Esophagus squamous epithelium (tissue), 5 donors: ENCODE measurements at places on chromosomes 11 and 22. TPM values are rescaled to one million over a fixed set of nuclear protein-coding genes. Genes with fewer than 3 reads are reported as not detected.

- peak overlapping the region; percentile 96 for H3K27ac ChIP-seq
- H3K36me3 ChIP-seq: peaks cover 36% of the 10 kb centered on the region
- DNase-seq: no peak
- no peaks in the 10 kb centered on the region for H3K27me3 ChIP-seq
- peak overlapping the region; percentile 96 for H3K4me3 ChIP-seq
- peaks cover 66% of the 10 kb centered on the region for H3K4me1 ChIP-seq
Measured at GRCh38 chr11:64876229-64876750, 2.1 kb downstream of the EHD1 start.

Gene PRAME
- total RNA-seq: not detected

- H3K4me1 ChIP-seq: no peaks in the 10 kb centered on the region
- peak overlapping the region; percentile 85 for H3K4me3 ChIP-seq
- peak overlapping the region; percentile 94 for H3K27ac ChIP-seq
- no peaks in the 10 kb centered on the region for H3K36me3 ChIP-seq
- DNase-seq: no peak
- H3K27me3 ChIP-seq: no peaks in the 10 kb centered on the region
Measured at GRCh38 chr11:32830413-32830738, 649 bp downstream of the PRRG4 start.

DNA sequence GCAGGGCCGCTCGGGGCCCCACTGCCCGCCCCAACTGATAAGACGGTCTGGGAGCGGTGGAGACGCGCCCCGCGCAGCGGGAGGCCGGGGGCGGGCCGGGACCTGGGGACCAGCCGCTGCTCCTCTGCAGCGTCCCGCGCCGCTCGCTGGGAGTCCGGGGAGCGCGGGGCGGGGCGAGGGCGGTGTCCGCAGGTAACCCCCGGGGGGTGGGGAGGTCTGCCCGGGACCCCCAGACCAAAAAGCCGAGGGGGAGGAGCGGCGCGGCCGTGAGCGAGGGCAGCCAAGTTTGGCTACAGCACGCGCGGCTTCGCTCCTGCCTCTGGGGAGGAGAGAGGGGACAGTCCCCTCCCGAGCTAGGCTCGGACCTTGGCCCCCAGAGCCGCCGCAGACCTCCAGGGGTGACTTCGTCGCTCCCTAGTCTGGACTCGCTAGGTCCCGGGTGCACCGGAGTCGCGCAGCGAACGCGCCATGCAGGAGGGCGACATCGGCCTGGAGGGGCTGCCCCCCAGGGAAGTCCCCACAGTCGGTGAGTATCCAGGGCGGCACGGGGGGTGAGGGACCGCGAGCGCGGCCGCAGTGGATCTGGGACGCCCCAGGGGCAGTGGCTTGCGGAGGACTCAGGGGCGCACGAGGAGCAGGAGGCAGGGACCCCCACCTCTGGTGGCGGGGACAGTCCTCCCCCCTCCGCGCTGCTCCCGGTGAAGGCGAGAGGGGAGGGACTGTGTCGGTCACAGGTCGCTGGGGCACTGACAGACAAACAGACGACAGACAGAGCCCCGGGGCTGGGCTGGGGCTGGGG lies 92.3 kb upstream of the ANO1 start:
- H3K4me3 ChIP-seq: peak overlapping the region; percentile 52
- peaks cover 5% of the 10 kb centered on the region for H3K27me3 ChIP-seq
- peak overlapping the region; percentile 63 for H3K27ac ChIP-seq
- no peak for DNase-seq

- no peak overlapping the region for H3K4me3 ChIP-seq
- H3K36me3 ChIP-seq: peaks cover 32% of the 10 kb centered on the region
- H3K27ac ChIP-seq: no peak overlapping the region
- no peak for DNase-seq
- peaks cover 3% of the 10 kb centered on the region for H3K4me1 ChIP-seq
Measured at GRCh38 chr11:78560826-78561484, 13.7 kb downstream of the NARS2 start.

DNA sequence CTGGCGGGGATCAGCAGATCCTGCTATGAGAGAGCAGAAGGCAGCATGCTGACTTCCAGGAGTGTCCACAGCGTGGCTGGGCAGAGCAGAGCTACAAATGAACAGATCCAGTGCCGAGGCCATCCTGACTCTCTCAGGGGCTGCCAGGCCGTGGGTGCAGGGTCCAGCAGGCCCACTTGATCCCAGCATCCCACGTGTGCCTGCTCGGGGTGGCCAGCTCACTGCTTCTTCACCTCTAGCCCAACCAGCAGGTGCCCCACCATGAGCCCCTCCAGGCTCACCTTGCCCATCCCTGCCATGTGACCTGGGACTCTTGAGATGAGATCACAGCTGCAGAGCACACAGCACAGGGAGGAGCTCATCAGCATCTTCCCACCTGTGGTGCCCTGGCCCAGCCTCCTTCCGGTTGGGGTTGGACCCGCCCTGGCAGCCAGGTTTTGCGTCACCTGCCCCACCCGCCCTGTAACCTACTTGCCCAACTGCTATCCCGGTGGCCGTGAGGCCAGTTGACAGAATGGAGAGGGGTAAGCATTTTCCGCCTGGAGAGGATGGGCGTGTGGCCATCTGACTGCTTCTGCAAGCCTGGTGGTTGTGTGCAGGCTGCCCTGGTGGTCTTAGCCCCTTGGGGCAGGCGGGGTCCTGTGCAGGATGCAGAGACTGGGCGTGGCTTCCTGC lies 11.0 kb downstream of the TANGO2 start:
- no peaks in the 10 kb centered on the region for H3K27me3 ChIP-seq
- no peak overlapping the region for H3K27ac ChIP-seq
- DNase-seq: no peak
- no peaks in the 10 kb centered on the region for H3K36me3 ChIP-seq
- peaks cover 10% of the 10 kb centered on the region for H3K4me1 ChIP-seq

DNA sequence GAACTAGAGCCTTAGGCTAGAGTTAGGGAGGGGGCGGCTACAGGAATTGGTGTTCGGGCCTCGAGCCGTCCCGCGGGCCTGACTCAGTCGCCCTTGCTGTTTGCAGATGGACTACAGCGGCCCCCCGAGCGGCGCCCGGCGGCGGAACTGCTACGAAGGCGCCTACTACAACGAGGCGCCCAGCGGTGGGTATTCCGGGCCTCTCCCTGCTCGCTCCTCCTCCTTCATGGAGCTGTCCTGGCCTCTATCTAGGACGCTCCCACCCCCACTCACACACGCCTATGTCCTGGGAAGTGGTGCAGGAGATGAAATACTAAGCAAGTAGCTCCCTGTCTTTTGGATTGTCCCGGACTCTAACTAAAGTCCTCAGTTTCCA lies 1.4 kb downstream of the MYOD1 start:
- DNase-seq: no peak
- H3K36me3 ChIP-seq: no peaks in the 10 kb centered on the region
- peaks cover 99% of the 10 kb centered on the region for H3K27me3 ChIP-seq
- H3K4me1 ChIP-seq: peaks cover 8% of the 10 kb centered on the region

DNA sequence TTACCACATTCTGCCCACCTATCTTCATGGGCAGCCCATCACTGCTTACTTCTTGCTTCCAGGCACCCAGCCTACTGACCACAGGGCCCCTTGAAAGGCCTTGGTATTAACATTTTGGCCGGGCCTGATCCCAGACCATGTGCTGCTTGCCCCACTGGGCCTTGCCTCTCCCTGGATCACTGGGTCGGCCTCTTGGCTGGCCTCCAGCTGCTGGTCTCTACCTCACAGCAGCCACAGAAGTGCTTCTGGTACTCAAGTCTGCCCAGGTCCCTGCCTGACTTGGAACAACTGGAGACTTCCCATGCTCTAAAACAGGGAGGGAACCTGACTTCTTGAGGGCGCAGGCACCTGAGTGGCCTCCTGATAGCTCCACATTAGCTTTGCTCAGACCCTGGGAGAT lies 63.6 kb downstream of the THAP12 start:
- peaks cover 4% of the 10 kb centered on the region for H3K27me3 ChIP-seq
- H3K4me3 ChIP-seq: no peak overlapping the region
- H3K4me1 ChIP-seq: peaks cover 8% of the 10 kb centered on the region

Gene LAMTOR1
- total RNA-seq: 80.1 TPM

Gene TENM4
- total RNA-seq: 14.1 TPM

GRCh38 chr11:85132851-85133585 lies 494.1 kb downstream of the DLG2 start:
- no peak overlapping the region for H3K4me3 ChIP-seq
- H3K27me3 ChIP-seq: no peaks in the 10 kb centered on the region
- H3K27ac ChIP-seq: no peak overlapping the region
- no peak for DNase-seq
- no peaks in the 10 kb centered on the region for H3K4me1 ChIP-seq

GRCh38 chr11:110755941-110756340 lies 43.7 kb upstream of the ARHGAP20 start:
- H3K27me3 ChIP-seq: no peaks in the 10 kb centered on the region
- no peak for DNase-seq
- no peak overlapping the region for H3K27ac ChIP-seq
- H3K4me1 ChIP-seq: no peaks in the 10 kb centered on the region

DNA sequence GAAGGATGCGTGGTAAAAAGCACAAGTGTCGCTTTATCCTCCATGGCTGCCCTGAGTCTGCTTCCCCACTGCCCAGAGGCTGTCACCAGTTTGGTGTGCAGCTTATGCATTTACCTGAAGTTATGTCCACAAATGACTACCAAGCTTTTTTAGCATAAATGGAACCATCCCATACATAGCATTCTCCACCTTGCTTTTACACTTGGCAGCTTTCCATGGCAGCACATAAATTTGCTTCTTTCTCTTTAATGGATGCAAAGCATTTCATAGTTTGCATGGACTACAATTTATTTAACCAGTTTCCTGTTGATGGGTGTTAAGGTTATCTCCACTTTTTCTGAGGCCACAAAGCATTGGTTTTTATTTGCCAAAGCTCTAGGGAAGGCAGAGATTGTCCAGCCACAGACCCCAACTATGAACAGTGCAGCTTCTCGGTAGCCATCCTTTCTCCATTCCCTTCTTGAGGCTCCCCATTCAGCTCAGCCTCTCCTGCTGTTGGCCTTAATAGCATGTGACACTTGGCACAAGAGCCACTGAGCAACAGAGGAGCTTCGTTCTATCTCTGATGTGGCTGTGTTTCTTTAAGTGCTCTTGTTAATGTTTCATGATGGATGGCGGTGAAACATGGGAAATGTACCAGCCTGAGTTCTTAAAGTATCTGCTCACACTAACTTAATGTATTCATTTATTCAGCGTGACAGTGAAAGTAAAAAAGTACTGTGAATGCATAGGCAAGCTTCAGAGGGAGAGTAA lies 59.8 kb upstream of the NAV2 start:
- H3K4me1 ChIP-seq: no peaks in the 10 kb centered on the region
- no peak for DNase-seq
- H3K27ac ChIP-seq: no peak overlapping the region
- no peaks in the 10 kb centered on the region for H3K27me3 ChIP-seq
- no peak overlapping the region for H3K4me3 ChIP-seq
- H3K36me3 ChIP-seq: no peaks in the 10 kb centered on the region

Gene POLD3
- total RNA-seq: 13.8 TPM

- peaks cover 6% of the 10 kb centered on the region for H3K36me3 ChIP-seq
- H3K4me1 ChIP-seq: peaks cover 28% of the 10 kb centered on the region
- H3K27ac ChIP-seq: no peak overlapping the region
- H3K4me3 ChIP-seq: no peak overlapping the region
Measured at GRCh38 chr11:43907028-43907975, 26.7 kb downstream of the ALKBH3 start.

GRCh38 chr22:38963872-38964271 lies 6.5 kb downstream of the APOBEC3A start:
- peaks cover 18% of the 10 kb centered on the region for H3K27me3 ChIP-seq
- no peak for DNase-seq
- H3K36me3 ChIP-seq: no peaks in the 10 kb centered on the region
- H3K27ac ChIP-seq: no peak overlapping the region
- H3K4me3 ChIP-seq: no peak overlapping the region
- H3K4me1 ChIP-seq: peaks cover 7% of the 10 kb centered on the region

Gene OVOL1
- 29.8 TPM for total RNA-seq

Gene MB
- total RNA-seq: 11.8 TPM

- no peaks in the 10 kb centered on the region for H3K36me3 ChIP-seq
- peaks cover 23% of the 10 kb centered on the region for H3K27me3 ChIP-seq
Measured at GRCh38 chr22:50016308-50016987, 3.9 kb upstream of the IL17REL start.

- DNase-seq: no peak
- H3K4me3 ChIP-seq: peak overlapping the region; percentile 48
- no peaks in the 10 kb centered on the region for H3K36me3 ChIP-seq
- H3K27me3 ChIP-seq: no peaks in the 10 kb centered on the region
Measured at GRCh38 chr11:120326228-120326627, 1.1 kb downstream of the TLCD5 start.

DNA sequence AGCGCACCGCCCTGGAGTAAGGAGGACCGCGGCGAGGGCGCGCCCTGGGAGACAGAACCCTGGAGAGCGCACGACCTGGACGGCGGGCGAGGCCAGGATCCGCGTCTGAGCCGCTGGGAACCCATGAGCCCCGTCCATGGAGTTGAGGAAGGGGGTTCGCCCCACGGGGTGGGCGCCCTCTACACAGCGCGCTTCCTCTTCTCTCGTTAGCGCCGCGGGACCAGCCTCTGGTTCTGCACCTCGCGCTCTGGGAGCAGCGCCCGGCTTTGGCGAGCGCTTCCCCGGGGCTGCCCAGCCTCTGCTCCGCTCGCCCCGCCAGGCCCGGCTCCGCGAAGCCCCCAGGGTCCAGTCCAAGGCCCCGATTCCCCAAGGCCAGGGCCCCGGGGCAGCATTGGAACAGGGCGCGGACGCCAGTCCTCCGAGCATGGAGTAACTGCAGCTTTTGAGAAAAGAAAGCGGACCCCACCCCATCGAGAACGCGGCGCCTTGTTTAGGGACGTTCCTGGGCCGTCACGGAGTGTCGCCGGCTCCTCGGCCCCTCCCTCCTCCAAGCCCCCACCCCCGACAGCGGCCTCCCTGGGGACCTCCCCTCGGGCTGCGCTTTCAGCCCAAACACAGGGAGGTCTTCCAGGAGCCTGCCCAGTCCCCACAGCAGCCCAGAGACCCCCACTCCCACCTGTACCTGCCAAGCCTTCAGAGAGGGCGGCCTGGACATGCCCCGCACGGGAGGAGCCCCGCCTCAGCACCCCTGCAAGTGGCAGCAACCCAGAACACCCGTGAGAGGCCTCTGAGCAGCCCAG lies 56.2 kb downstream of the BRD1 start:
- H3K4me3 ChIP-seq: no peak overlapping the region
- no peak for DNase-seq
- peaks cover 2% of the 10 kb centered on the region for H3K4me1 ChIP-seq

Gene B4GALNT4
- total RNA-seq: 5.1 TPM

DNA sequence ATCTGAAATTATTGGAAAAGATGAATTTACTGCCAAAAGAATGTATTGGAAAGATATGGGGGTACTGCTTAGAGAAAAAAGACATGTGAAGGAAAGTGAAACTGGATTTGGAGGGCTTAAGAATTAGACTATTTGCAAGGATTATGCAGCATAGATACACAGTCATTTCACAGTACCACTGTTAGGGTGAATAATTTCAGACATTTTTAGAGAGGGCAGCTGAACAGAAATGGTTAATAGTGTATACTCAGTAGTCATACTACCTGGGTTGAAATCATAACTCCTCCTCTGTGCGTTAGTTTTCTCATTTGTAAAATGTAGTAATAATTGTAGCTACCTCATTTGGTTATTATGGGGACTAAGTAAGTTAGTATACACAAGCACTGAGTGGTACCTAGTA lies 33.0 kb downstream of the GAS2 start:
- no peaks in the 10 kb centered on the region for H3K4me1 ChIP-seq
- no peaks in the 10 kb centered on the region for H3K36me3 ChIP-seq
- DNase-seq: no peak
- H3K4me3 ChIP-seq: no peak overlapping the region
- no peaks in the 10 kb centered on the region for H3K27me3 ChIP-seq
- H3K27ac ChIP-seq: no peak overlapping the region

- H3K36me3 ChIP-seq: no peaks in the 10 kb centered on the region
- H3K27ac ChIP-seq: no peak overlapping the region
- no peak for DNase-seq
- H3K4me3 ChIP-seq: no peak overlapping the region
- H3K4me1 ChIP-seq: peaks cover 3% of the 10 kb centered on the region
Measured at GRCh38 chr22:28670756-28671155, 8.9 kb downstream of the TTC28 start.
